Stimulated activated naive B cell treated with anti-CD40 and anti-IgM and Interleukin-4, amounts not matched to agents 10 μg/mL and 1 μg/mL and 100 μg/mL, for 72 hours (primary cell): ENCODE measurements at places on chromosomes 13 and 19.

- no peak for DNase-seq
These were observed 45.4 kb downstream of the ZIC5 start for GRCh38 chr13:99926014-99926731.

GRCh38 chr13:19020988-19021387 lies 160.6 kb downstream of the TUBA3C start:
- DNase-seq: no peak

- DNase-seq: no peak
These were observed 37.6 kb downstream of the ARHGEF18 start for GRCh38 chr19:7386308-7386707.

GRCh38 chr19:4403005-4403761 lies 743 bp downstream of the CHAF1A start:
- DNase-seq: no peak

DNA sequence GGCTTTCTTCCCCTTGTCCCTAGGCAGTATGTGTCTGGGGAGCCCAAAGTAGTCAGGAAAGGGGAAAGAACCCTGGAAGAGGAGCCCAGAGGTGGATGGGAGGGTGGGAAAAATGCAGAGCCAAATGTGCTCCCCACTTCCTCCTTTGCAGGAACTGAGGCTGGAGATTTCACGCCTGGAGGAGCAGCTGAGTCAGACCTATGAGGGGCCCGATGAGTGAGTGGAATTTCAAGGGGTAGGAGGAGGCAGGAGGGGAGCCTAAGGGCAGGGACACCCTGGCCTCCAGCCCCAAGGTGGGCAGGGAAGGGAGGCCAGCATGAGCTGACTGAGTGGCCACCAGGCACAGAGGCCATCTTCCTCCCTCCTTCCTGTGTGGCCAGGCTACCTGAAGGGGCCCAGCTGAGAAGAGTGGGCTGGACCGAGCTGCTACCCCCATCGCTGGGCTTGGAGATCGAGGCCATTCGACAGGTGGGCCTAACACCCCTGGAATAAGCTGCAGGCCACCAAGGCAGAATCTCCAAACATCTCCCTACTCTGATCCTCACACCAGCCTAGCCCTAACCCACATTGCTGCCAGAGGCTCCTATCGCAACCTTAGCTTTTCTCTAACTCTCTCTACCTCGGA lies 14.3 kb downstream of the PTH2 start:
- no peak for DNase-seq

DNA sequence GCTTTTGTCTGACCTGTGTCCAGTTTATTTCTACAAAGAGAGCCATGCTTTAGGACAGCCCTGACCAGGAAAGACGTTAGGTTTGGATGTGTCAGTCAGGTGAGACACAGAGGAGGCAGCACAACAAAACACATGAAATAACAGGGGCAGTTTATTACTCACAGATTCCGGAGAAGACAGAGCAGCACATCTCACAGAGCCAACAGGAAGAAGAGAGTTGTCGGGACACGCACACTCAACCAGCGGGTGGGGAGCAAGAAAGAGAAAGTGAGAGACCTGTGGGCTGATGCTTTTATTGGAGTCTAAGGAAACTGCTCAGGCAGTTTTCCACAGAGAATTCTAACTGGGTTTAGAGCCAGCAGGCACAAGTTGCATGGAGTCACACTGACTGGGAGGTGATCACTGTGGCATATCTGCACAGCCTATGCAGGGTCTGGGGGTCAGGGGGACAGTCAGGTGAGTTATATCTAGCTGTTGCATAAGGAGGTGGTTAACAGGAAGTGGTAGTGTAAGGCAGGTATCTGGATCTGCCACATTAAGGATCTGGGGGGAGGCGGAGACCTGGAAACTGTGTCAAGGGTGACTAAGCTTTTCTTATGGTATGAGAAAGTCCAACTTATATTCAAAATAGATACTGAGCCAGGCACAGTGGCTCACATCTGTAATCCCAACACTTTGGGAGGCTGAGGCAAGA lies 24.1 kb upstream of the CEACAM20 start:
- no peak for DNase-seq
